Activated CD4-positive, alpha-beta T cell treated with anti-CD3 and anti-CD28 coated beads, Interleukin-2, amount 50 U/mL, for 4 hours (primary cell): ENCODE measurements at places on chromosomes 2 and 18.

DNA sequence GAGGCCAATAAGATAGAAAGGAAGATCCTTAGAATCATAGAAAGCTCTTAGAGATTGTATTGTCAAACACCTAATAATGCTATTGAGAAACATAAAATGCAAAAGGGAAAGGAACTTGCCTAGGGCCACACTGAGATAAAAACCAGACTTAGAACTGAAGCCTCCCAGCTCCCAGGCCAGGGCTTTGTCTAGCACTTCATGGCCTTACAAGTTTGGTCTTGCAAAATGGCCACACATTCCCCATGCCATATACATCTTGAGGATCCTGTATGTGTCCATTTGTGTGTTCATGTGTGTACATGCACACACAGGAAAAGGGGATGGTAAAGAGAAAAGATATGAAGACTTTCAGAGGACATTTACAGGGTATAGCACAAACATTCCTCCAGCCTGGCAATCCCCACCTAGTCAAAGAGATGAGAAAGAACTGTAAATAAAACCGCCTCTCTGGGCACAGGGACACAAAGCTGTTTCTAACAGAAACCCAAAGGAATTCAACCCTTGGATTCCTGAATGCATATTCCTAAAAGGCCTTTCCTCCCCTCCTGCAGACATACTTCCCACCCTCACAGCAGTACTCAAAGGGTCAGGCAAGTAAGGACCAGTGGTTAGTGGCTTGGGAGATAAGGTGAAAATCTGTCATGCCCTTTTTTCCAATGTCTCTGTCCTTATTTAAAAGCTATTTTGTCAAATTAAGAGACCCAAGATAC is 99.7 kb upstream of the KLHL29 start:
- no peak for DNase-seq

- no peak for DNase-seq
Measured at GRCh38 chr2:210667711-210668110, 111.3 kb downstream of the CPS1 start.

- no peak for DNase-seq
Measured at GRCh38 chr2:30869988-30870387, 62.7 kb upstream of the CAPN13 start.

DNA sequence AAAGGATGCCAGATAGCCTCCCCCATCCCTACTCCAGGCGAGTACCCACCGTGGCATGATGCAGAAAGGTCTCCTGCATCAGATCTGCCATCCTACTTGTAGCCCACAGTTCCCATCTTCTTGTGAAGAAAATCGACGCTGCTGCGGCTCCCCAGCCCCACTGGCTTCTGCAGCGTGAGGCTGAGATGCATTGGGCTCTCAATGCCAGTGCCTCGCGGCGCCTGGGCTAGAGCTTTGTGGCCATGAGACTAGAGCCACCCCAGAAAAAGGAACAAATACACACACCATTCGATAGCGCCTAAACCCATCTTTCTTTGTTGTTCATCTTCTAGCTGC is 2.8 kb downstream of the NOL4 start:
- DNase-seq, result no peak

DNA sequence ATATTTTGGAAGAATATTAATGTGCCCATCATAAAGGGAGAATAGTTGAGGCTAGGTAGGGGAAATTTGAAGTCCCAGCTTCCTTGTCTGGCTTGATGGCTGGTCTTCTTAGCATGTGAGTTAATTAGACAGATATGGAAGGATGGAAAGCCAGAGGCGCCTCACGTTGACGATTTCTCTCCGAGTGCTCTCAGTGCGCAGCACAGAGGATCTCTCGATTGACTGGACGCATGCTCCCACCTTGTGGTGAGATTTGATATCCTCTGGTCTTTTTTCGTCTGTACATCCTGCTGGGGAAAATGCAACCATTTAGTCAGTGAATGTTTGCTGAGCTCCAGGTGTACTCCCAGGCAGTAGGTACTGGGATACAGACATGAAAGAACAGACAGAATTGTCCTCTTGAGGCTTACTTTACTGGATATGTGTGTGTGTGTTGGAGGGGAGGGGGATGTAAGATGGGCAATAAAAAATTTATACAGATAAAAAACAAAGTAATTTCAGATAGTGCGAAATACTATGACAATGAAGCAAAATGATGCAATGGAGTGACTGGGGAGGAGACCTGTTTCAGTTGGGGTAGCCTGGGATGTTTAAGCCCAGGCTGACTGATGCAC is 66.9 kb upstream of the ZNG1B start:
- DNase-seq, result peak; percentile 60

DNA sequence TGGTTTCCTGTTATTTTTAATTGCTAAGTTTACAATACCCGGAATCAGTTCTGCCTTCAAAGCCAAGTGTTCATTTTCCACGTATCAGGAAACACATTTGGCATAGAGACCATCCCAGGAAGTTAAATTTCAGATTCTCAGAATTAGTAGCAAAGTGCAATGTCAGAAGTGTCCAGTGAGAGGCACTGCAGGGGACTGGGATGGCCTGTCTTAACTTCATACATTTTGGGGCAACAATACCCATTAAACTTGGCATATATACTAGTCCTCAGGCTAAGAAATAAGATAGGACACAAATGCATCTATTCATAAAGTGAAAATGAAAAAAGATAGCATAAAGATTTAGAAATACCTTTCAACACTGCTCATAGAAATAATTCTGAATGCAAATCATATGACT is 1.5 kb upstream of the IL1RL2 start:
- DNase-seq, result no peak

GRCh38 chr2:20352581-20353216 is 2.1 kb upstream of the PUM2 start:
- no peak for DNase-seq

DNA sequence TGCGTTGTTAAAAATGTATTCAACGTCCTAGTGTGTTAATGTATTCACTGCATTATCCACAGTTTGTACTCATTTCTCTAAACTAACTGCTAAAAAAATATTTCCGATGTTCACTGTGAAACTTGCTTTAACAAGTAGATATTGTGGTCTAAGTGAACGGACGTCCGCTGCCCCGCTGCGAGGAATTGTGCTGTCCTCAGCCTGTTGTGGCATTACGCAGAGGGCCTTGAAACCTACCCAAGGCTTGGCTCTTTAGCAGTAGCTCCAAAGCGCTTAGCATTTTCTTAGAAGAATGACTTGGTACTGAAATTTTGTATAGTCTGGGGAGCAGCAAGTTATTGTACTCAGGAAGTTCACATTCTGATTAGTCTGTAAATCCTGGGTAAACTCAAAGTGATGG is 136.5 kb upstream of the SP5 start:
- DNase-seq, result no peak

DNA sequence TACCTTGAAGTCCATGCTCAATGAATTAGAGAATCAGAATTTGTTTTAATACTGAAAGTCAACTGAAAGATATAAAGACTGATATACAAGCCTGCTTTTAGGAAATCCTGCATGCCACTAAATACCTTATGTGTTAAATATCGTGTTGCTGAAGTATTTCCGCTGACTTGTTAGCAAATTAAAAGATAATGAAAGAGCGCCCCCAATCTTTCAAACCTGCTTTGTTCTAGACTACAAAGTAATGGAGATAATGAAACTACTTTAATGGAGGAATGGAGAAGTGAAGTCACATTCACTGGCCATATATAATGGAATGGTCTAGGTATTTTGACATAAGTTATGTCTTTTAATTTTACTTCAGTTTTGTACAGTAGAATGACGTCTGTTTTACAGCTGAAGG is 95.7 kb downstream of the ASXL3 start:
- DNase-seq, result no peak

DNA sequence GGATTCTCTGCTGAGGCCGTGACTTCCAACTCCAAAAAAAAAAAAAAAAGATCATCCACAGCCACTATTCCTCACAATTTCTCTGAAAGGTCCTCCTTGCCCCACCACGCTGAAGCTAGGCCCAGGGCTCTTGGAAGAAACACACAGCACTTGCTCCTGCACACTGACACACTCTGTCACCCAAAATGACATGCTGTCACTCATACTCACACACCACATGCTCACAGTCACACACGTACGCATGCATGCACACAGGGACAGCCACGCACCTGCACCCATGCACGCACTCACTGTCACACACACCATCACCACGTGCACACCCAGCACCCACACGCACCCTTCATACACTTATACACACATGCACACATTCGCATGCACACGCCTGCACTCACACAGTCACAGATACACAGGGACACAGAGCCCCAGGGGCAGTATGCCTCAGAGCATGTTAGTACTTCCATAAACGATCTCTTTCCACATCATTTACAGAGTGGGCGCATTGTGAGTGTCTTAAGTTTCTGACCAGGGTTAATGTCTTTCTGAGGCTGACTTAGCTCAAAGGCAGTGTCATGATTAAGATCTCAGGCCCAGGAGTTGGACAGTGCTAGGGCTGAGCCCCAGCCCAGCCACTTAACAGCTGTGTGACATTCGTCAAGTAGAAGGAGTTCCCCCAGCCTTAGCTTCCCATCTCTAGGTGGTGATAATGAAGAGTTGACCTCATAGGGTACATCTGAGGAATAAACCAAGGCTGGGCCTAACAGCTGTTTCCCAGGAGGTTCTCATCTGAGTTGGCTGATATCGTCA is 93.4 kb downstream of the GLI2 start:
- no peak for DNase-seq

DNA sequence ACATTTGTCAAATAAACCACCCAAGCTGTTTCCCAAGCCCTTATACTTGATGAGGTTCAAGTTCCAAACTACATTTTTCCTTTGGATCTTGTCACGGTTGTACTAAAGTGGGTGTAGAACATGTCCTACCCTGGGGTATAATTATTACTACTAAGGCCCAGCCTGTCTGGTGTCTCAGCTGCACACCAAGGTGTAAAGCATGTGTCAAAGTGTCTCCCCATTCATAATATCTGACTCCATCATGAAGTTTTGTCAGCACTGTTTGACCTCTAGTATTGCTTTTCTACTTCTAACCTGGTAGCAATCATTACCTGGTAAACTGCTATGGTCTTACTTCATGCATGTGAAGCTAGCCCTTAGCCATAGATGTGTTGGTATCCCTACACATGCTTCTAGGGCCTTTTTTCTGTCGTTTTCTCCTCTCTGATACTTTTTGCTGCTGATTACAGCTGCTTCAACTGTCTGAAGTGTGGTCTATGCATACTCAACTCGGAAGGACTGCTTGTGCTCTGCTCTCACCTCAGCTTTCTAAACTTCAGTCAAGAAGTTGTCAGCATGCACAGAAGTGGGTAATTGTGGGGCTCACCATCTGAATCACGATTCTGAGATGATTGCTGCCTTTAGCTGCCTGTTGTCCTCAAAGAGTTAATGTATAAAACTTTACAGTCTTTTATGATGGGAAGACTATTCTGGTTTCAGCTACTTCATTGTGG is 445.7 kb upstream of the TRIB2 start:
- DNase-seq, result no peak

DNA sequence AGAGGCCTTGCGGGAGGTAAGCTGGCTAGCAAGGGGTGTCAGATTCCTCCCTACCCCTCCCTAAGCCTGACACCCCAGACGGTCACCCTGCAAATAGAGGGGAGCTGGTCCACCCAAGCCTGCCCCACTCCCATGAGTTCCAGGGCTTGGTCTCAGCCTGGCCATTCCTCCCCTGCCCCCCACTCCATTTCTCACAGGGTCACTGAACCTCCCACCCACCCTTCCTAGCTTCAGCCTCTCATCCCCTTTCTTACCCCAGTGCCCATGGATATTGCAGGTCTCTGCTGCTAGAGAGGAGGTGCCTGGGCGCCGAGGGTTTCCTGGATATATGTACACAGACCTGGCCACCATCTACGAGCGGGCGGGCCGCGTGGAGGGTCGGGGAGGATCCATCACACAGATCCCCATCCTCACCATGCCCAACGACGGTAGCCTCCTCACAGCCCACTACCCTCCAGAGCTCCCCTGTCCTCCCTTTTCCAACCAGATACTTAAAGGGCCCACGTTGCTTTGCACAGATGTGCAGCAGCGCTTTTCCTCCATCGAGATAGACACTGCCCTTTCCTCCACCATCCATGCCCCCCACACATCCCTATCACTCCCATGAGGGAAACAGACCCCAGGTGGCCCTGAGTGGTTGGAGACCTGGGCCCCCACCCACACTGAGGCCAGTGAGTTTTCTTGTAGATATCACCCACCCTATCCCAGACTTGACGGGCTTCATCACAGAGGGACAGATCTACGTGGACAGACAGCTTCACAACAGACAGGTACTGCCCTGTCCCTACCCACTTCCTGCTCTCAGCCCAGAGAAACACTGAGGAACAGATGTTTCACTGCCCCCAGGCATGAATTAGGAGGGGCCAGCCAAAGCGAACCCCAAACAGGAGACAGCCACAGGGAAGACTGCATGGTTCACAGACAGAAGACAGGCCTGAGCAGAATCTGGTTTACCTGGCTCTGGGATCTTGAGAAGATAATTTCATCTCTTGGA is 15.2 kb upstream of the ANKRD53 start:
- DNase-seq, result no peak

GRCh38 chr18:41948544-41949110 is 6.4 kb upstream of the PIK3C3 start:
- DNase-seq, result no peak

DNA sequence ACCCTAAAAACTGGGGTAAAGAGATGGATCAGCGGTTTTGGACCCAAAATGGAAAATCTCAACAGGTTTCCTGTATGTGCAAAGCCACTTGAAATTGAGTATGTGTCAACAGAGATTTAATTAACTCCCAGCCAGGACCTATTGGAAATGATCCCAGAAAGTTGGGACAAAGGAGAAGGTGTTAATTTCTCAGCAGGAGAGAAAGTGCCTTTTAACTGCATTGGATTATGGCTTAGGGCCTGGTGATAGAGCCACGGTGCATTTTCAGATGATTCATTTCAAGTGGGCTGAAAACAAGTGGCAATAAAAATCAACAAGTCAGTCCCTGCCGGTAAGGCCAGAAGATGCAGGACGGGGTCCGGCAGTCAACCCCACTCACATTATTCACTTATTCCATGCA is 80.2 kb upstream of the BCL11A start:
- DNase-seq, result no peak

- no peak for DNase-seq
Measured at GRCh38 chr2:69709290-69709689, 32.6 kb upstream of the ANXA4 start.

- DNase-seq, result no peak
Measured at GRCh38 chr2:174617120-174617519, 19.5 kb upstream of the WIPF1 start.

GRCh38 chr2:123720760-123721159 is 304.3 kb upstream of the CNTNAP5 start:
- no peak for DNase-seq

GRCh38 chr18:44805176-44805575 is 124.5 kb downstream of the SETBP1 start:
- DNase-seq, result no peak

DNA sequence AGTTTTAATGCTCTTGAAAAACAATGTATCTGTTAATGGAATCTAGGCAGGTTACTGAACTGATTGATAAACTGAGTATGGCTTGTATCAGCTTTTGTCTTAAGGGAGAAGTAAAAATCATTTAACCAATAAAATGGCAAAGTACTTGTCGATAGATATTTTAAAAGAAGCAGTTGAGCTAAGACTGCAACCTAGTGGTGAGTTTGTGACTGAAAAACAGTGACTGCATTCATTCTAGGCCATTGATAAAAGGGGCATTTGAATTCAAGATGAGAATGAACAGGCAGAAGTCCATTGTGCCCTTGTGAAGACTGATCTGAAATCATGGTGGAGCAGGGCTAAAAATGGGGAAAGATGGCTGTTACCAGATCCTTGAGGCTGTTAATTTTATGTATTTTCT is 59.4 kb upstream of the MSTN start:
- DNase-seq, result no peak

- peak; percentile 43 for DNase-seq
Measured at GRCh38 chr2:157443795-157444640, at the start of gene CYTIP. Gene CYTIP, minus strand, starts transcription at chr2:157444089. Its CDS starts 69 bp downstream, at chr2:157444020.

- peak; percentile 44 for DNase-seq
Measured at GRCh38 chr2:105795575-105795934, 50.8 kb downstream of the NCK2 start.
